Thymus (tissue), 14 donors: ENCODE measurements at places on chromosomes 2 and 18.

DNA sequence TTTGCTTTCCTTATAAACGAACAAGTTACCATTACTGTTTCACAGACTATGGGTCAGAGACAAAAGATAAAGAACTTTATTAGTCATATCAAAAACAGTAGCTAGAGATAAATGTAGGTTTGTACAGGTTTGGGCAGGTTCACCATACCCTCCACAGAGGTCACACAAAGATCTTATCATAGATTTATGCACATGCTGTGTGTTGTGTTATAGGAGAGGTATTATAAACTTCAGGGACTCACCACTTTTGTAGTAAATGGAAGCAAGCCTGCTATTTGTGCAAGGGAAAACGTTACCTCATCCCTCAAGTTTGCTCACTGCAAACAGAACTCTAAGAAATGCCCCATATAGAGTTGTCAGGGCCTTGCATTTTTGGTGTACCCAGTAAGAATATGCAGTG, 584.5 kb upstream of the LRRTM1 start:
- DNase-seq, result no peak

DNA sequence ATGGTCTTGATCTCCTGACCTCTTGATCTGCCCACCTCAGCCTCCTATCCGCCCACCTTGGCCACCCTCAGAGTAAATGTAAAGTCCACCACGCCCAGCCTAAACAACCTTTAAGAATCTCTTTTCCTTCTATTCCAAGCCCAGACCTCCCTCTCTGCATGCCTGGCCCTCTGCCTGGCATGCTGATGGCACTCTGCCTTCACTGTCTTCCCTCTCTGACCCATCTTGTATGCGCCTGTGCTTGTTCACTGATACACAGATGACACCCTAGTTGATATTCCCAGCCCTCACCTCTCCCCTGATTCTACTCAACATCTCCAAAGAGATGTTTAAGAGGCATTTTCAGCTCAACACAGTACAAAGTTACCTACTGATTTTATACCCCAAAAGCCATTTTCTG, 466.8 kb upstream of the MEX3C start:
- DNase-seq, result no peak

DNA sequence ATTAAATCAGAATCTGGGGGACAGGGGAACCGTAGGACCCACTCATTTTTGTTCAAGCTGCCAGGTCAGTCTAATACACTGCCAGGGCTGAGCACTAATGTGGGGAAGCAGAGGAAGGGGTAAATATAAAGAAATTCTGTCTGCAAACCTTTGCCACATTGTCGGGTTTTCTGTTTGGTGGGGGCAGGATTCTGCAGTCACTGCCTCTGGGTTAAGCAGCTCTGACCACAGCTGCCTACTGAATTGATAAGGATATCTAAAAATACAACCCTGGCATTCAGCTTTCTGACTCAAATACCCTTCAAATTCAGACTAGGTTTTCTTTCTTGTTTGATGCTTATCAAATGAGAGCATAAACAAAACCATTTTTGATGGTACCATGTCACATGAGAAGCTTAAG, 6.0 kb downstream of the DNER start:
- DNase-seq, result no peak

DNA sequence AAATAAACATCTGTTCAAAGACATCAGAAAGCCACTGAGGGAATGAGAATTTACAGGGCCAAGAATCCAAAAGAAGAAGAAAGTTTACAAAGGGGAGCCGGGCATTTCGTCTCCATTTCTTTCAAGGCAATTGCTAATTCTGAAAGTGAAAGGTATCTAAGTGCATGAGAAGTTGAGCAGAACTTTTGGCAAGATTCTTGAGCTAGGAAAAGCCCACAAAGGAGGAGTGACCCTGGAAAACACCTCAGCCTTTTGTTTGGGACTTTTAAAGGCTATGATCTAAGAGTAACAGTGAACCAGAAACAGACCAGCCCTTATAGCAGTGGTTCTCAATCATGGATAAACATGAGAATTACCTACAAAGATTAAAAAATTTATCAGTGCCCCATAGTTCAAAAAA, 87.4 kb downstream of the MDH1 start:
- no peak for DNase-seq

- DNase-seq, result no peak
These were observed 195.8 kb downstream of the MTX2 start for GRCh38 chr2:176464886-176465564.

GRCh38 chr2:37599688-37600525, 71.5 kb downstream of the CDC42EP3 start:
- DNase-seq, result no peak

GRCh38 chr2:68907232-68907919, 36.2 kb upstream of the BMP10 start:
- no peak for DNase-seq

- no peak for DNase-seq
These were observed 2.3 kb downstream of the SF3B6 start for GRCh38 chr2:24073816-24074215.

GRCh38 chr2:99715956-99716355, 226.1 kb upstream of the REV1 start:
- no peak for DNase-seq

DNA sequence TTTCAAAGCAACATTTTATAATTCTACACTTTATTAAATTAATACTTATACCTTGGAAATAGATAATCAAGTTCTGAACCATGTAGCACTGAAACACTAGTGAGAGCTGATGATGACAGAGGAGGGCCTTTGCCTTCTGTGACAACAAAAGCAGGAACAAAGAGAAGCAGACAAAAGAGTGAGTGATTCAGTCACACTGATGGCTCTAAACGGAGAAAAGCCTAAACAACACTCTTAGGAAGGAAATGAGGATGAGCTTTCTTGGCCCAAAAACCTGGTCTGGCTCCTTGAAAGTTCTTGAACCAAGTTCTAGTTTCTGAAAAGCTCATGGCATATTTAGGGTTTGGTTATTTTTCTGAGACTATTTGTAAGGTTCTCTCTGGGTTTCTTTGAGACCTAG, 271.9 kb downstream of the DPP10 start:
- no peak for DNase-seq

DNA sequence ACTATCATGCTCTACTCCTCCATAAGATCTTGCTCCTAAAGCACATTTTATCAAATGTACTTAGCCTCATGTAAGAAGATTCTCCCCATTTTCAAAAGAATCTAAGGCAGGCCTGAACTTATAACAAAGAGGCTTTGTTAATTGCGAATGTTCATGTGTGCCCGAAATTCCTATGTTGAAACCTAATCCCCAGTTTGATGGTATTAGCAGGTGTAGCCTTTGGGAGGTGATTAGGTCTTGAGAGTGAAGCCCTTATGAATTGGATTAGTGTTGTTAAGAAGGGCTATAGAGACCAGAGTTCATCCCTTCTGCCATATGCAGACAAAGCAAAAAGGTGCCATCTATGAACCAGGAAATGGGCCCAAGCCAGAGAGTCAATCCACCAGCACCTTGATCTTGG, 234.5 kb downstream of the PAX3 start:
- DNase-seq, result no peak

- DNase-seq, result no peak
These were observed 78.3 kb upstream of the MAP4K4 start for GRCh38 chr2:101619191-101619591.

- DNase-seq, result no peak
These were observed 69.0 kb downstream of the CTAGE1 start for GRCh38 chr18:22348521-22349316.

DNA sequence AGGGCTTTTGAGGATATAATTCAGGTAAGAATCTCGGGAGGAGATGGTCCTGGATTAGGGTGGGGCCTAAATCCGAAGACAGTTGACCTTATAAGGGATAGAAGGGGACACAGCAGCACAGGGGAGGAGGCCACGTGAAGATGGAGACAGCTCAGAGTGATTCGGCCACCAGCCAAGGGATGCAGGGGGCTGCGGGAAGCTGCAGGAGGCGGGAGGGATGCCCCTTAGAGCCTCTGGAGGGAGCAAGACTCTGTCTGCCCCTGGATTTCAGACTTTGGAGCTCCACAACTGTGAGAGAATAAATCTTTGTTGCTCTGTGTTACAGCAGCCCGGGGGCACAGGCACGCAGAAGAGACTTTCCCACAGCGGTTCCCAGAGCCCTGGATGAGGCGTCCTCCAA, 143.7 kb downstream of the ASB1 start:
- no peak for DNase-seq

DNA sequence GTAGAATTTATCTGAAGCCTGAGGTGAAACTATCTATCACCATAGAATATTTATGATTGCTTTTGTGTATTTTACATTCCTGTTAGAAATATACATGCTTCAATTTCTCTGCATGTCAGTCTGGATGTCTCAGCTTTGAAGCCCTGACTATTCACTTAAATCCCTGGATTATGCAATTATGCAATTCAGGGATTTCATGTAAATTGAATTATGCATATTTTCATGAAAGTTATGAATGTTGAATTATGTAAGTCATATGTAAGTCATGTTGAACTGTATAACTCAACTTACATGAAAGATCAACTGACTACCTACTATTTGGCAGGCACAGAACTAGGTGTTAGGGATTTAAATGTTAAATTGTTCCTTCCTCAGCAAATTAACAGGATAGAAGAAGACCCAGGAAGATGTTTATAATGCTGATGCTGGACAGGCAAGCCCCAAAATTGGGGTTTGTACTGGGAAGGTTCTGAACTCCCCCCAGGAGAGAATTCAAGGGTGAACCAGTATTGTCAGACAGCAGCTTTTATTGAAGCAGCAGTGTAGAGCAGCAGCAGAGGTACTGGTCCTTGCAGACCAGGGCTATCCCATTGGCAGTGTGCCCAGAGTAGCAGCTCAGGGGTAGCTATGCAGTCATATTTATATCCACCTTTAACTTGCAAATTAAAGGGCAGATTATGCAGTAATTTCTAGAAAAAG, 236.5 kb downstream of the ZNF804A start:
- DNase-seq, result no peak

- DNase-seq, result no peak
These were observed 521.0 kb downstream of the PLCL1 start for GRCh38 chr2:198325359-198325758.

DNA sequence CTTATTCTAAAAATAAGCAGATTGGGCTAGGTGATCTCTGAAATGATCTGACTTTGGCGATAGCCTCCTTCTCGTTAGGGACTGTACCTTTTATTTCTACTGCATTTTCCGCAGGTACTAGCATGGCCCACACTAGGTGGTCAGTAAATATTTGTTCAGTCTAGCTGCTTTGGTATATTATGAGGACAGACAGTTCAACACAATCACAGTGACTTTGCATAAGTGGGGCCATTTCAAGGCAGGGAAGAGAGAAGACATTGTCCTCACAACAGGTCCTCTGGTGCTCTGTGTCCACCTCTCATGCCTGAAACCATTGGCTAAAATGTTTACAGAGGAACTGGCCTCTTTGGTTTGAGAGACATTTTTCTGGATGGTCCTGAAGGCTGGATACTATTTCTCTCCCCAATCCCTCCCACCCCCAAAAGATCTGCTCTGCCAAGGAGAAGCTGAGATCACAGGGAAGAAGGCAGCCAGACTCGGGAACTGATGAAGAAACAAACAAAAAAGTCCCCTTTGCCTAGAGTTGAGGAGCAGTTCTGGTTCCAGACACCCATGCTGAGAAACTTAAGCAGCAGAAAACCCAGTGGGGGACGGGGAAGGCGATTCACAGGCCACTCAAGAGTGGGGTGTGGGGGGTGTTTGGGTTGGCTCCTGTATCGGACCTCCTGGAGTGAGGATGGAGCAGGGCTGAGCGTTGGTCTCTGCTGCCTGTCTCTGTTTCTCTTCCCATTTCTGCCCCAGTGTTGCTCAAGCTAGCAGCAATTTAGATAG, 2.9 kb upstream of the TNP1 start:
- no peak for DNase-seq

GRCh38 chr2:179818546-179818945, 42.9 kb downstream of the ZNF385B start:
- no peak for DNase-seq

DNA sequence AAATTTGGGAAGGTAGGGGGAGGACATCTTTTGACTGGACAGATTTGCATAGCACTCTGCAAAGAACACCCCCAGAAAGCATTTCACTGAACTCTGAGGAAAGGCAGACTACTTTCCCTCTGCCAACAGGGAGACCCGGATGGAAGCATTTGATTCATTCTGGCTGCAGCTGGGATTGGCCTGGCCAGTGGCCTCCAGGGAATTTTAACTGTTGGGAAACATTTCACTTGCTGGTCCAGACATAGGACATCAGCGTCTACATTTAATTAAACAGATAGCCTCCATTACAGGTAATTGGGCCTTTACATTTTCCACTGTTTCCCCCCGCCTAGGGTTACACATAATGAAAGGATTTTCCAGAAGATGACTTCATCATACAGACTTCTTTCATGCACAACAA, 92.8 kb downstream of the MARCHF4 start:
- DNase-seq, result no peak

- no peak for DNase-seq
These were observed 31.3 kb downstream of the COLEC12 start for GRCh38 chr18:468955-469790.

DNA sequence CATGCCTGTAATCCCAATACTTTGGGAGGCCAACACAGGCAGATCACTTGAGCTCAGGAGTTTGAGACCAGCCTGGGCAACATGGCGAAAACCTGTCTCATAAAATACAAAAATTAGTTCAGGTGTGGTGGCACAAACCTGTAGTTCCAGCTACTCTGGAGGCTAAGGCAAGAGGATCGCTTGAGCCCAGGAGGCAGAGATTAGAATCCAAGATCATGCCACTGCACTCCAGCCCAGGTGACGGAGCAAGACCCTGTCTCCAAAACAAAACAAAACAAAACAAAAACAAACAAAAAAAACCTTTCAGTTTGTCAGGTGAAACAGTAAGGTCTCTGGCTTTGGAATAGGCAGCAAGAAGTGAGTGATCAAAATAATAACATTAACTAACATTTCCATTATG, 84.6 kb downstream of the CLHC1 start:
- no peak for DNase-seq
